Natural killer cell (primary cell): ENCODE measurements at places on chromosomes 7 and 10. TPM values are rescaled to one million over a fixed set of nuclear protein-coding genes. Genes with fewer than 3 reads are reported as not detected.

GRCh38 chr10:78449554-78449953 is 415.9 kb downstream of the RPS24 start:
- H3K27me3 ChIP-seq, result no peaks in the 10 kb centered on the region
- H3K27ac ChIP-seq, result no peak overlapping the region
- no peak for DNase-seq
- no peaks in the 10 kb centered on the region for H3K36me3 ChIP-seq
- no peaks in the 10 kb centered on the region for H3K4me1 ChIP-seq
- H3K4me3 ChIP-seq, result no peak overlapping the region

GRCh38 chr10:78435484-78436221 is 402.0 kb downstream of the RPS24 start:
- no peak for DNase-seq
- H3K4me1 ChIP-seq, result no peaks in the 10 kb centered on the region
- no peak overlapping the region for H3K27ac ChIP-seq
- no peak overlapping the region for H3K4me3 ChIP-seq

- no peak overlapping the region for H3K4me3 ChIP-seq
- H3K4me1 ChIP-seq, result peaks cover 6% of the 10 kb centered on the region
- no peaks in the 10 kb centered on the region for H3K27me3 ChIP-seq
- peaks cover 86% of the 10 kb centered on the region for H3K36me3 ChIP-seq
- H3K27ac ChIP-seq, result no peak overlapping the region
These were observed 10.7 kb downstream of the NDST2 start for GRCh38 chr10:73800560-73801252.

DNA sequence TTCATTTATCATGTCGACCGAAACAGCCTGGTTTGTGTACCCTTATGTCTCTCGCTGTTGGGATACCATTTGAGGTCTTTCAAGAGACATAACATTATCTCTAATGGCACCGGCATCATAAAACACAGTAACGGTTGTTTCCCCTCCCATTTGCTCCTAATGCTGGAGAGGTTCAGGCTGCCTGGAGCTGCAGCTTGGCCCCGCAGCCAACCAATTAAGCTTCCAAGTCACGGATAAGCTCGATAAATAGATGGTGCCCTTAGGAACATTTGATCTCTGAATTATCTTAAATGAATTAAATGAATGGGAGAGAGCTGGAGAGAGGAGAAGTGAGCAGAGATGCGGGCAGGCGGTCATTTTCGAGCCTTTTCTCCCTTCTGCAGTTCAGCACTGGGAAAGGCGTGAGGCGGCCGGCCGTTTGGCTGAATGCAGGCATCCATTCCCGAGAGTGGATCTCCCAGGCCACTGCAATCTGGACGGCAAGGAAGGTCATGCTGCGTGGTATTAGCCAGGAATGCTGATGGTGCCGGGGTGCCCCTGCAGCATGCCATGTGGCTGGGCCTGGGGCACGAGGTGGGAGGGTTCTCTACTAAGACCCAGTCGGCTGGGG is 12.6 kb downstream of the CPA4 start:
- H3K27me3 ChIP-seq, result no peaks in the 10 kb centered on the region
- H3K4me3 ChIP-seq, result no peak overlapping the region
- no peak overlapping the region for H3K27ac ChIP-seq
- no peak for DNase-seq

- H3K4me3 ChIP-seq, result no peak overlapping the region
- H3K27ac ChIP-seq, result no peak overlapping the region
- no peak for DNase-seq
- no peaks in the 10 kb centered on the region for H3K36me3 ChIP-seq
- H3K4me1 ChIP-seq, result no peaks in the 10 kb centered on the region
These were observed 576.1 kb upstream of the LRRTM3 start for GRCh38 chr10:66349726-66350125.

DNA sequence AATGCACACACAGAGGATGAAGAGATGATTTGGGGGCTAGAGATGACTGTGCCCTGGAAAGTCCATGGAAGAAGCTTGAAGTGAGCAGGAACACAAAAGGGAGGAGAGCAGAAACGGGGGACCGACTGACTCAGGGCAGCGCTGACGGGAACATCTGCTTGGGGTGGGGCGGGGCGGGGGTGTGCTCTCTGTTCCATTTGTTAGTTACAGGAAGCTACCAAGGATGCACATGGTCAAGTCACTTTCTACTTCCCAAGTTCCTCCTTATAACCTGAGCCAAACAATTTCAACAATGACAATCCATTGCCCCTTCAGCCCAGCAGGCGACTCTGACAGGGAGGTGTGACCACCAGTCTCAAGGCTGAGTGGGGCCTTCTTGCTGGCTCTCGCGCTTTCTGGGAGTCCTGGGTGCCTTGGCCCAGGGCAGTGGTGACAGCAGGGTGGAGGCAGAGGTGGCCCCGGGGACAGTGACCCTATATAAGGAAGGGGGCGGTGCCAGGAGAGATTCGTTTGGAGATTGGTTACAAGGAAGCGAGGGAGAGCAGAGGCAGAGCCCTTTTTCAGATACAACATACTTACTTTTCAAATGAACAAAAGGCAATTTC is 39.6 kb downstream of the CLEC2L start:
- H3K27me3 ChIP-seq, result no peaks in the 10 kb centered on the region
- H3K36me3 ChIP-seq, result no peaks in the 10 kb centered on the region
- DNase-seq, result no peak
- H3K27ac ChIP-seq, result no peak overlapping the region

DNA sequence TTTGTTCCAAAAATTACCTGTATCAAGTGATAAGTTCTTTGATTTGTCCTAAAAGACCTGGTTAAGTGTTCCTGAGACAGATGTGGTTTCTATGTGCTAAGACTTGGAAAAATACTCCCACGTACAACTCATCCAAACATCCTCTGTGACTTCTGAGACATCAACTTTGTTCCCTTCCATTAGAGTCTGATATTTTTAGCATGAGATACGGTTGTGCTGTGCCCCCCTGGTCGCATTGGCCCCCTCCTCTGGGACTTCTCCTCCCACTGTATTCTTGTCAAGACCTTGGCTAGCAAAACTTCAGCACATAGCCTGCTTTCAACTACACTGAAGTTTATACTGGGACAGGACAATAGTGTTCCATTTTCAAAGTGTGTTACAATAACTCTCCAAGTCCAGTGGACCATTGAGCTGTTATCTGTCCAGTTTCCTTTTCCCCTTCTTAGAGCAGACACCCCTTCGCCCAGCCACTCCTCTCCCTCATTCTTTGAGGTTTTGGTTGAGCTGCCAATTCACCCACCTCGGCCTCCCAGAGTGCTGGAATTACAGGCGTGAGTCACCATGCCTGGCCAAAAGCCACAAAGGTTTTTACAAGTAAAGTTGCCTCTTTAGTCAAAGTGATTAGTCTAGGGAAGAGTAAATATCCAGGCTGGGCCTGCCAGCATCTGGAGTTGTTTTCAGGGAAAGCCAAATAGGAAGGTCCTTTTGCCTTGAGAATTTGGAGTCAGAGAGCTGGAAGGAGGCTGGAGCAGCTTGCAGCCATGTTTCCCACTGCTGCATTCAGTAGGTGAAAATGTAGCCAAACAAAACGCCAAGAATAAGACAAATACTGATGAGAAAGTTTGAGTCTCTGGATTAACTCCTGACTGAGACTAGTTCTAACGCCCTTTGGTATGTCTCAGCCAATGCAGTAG is 17.8 kb upstream of the PDLIM1 start:
- no peak overlapping the region for H3K4me3 ChIP-seq
- H3K27me3 ChIP-seq, result no peaks in the 10 kb centered on the region
- H3K36me3 ChIP-seq, result no peaks in the 10 kb centered on the region
- peaks cover 3% of the 10 kb centered on the region for H3K4me1 ChIP-seq
- no peak overlapping the region for H3K27ac ChIP-seq
- no peak for DNase-seq

DNA sequence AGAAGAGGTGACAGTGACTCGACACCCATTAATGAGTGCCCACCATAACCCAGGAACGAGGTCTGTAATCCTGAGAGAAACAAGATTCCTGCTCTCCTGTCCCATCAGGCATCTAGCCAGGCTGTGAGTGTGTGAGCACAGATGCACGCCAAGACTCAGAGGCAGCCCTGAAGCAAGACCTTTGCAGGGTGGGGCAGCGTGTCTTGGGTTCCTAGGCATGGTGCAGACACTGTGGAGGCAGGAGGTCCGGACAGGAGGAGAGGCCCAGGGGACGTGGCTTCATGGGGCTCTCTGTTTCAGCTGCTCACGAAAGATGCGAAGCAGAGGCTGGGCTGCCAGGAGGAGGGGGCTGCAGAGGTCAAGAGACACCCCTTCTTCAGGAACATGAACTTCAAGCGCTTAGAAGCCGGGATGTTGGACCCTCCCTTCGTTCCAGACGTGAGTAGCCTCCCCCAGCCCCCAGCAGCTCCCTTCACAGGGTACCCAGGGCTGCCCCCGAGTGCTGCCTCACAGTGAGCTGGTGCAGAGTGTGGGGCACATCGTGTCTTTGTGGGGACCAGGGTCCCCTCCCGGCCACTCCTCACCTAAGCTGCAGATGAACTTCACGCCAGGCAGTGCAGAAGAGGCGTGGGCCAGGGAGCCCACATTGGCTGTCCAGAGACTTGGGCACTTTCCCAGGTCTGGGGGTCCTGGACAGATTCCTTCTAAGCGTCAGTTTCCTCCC is 94.5 kb downstream of the RGS10 start:
- H3K27me3 ChIP-seq, result no peaks in the 10 kb centered on the region
- peaks cover 4% of the 10 kb centered on the region for H3K4me1 ChIP-seq
- no peak overlapping the region for H3K27ac ChIP-seq
- no peak overlapping the region for H3K4me3 ChIP-seq
- no peak for DNase-seq

- no peak overlapping the region for H3K27ac ChIP-seq
- H3K4me1 ChIP-seq, result no peaks in the 10 kb centered on the region
- no peaks in the 10 kb centered on the region for H3K27me3 ChIP-seq
- H3K4me3 ChIP-seq, result no peak overlapping the region
- no peaks in the 10 kb centered on the region for H3K36me3 ChIP-seq
These were observed 46.6 kb upstream of the EBF3 start for GRCh38 chr10:130010653-130011052.

GRCh38 chr7:140308060-140308459 is 90.3 kb downstream of the SLC37A3 start:
- no peaks in the 10 kb centered on the region for H3K36me3 ChIP-seq
- peaks cover 8% of the 10 kb centered on the region for H3K4me1 ChIP-seq
- no peak overlapping the region for H3K4me3 ChIP-seq
- H3K27me3 ChIP-seq, result no peaks in the 10 kb centered on the region
- H3K27ac ChIP-seq, result no peak overlapping the region

DNA sequence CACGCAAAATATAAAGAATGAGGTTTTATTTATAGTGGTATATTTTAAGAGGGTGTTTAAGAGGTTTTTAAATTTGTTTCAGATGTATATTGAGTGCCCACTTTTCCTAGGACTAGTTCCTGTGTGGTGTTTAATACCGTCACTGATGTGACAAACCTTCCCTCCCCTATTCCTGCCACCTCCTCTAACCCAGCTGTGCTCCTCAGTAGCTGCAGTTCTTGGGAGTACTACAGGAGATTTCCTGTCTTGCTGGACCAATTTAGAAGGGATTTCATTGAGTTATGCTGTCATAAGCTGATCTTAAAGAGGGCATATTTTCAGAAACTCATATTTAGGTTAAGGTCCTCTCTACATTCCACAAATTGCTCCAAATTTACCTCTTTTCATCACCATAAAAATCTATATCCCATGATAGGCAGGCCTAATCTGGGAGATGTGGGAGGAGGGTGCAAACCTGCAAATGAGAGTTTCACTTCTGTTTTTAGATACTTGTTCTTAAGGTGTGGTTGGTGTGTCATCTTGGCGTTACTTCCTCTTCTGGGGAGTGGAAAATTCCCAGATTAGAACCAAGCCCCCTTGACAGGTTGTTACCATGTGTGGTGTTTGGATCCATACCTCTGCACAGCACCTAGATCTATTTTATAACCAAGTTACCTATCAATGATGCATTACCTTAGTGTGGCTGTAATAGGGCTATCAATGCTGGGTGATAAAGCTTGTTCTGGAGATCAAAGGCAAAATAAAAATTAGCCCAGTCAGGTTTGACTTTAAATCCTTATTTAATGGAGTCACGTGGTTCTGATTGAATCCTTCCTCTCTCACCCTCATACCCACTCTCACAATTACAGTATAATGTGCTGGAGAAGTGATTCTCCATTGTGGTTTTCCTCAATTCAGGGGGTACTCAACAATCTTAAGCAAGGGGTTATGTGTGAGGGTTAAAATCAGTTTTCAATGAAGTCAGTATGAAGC is 141.1 kb downstream of the CDK14 start:
- no peaks in the 10 kb centered on the region for H3K27me3 ChIP-seq
- DNase-seq, result no peak
- no peak overlapping the region for H3K4me3 ChIP-seq
- peak overlapping the region; percentile 56 for H3K27ac ChIP-seq
- no peaks in the 10 kb centered on the region for H3K36me3 ChIP-seq
- H3K4me1 ChIP-seq, result no peaks in the 10 kb centered on the region

- H3K27ac ChIP-seq, result no peak overlapping the region
- H3K4me1 ChIP-seq, result no peaks in the 10 kb centered on the region
- H3K4me3 ChIP-seq, result no peak overlapping the region
- no peaks in the 10 kb centered on the region for H3K27me3 ChIP-seq
- DNase-seq, result no peak
These were observed 553.3 kb downstream of the HTR7 start for GRCh38 chr10:90304533-90304932.

- no peak overlapping the region for H3K4me3 ChIP-seq
- no peaks in the 10 kb centered on the region for H3K36me3 ChIP-seq
- H3K27ac ChIP-seq, result no peak overlapping the region
- H3K4me1 ChIP-seq, result peaks cover 19% of the 10 kb centered on the region
- peaks cover 9% of the 10 kb centered on the region for H3K27me3 ChIP-seq
These were observed 7.5 kb downstream of the CYP2W1 start for GRCh38 chr7:990352-990932.

DNA sequence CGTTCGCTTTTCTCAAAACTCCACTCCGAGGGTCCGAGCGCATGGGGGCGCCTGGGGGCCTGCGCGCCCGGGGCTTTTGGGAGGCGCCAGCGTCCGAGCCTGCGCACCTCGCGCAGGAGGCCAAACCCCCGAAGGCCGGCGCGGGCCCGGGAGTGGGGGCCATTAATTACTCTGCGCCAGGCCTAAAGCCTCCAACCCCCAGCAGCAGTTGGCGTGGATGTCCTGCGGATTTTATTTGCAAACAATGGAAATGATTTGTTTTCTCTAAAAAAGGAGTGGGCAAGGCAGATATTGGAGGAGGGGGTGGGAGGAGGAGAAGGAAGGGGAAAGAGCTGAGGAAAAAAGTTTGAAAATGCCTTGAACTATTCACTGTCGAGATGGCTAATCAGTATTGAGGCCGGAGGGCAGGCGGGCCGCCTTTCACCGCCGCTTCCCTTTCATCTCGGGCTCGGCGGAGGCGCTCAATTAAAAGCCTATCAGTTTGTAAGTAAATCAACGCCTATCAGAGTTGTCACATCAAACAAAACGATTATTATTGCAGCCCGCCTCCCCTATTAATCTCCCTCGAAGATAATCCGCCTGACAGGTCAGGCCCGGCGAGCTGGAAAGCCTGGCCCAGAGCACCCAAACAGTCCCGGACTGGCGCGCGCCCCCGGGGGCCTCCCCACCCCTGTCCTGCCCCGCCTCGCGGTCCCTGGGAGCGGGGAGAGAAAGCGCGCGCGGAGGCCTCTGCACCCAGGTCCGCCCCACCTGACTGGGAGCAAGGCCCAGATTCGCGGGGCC is 3.4 kb upstream of the ZNF503 start:
- H3K4me1 ChIP-seq, result peaks cover 64% of the 10 kb centered on the region
- H3K27ac ChIP-seq, result no peak overlapping the region
- DNase-seq, result no peak
- H3K27me3 ChIP-seq, result peaks cover 68% of the 10 kb centered on the region

Gene HOXA3
- 0.35 TPM for total RNA-seq

Gene LRRC17
- total RNA-seq, result not detected

Gene PTTG1IP2
- not detected for total RNA-seq

Gene OR9A2
- total RNA-seq, result not detected
